ENCODE measurements at places on chromosomes 5 and 9.

DNA sequence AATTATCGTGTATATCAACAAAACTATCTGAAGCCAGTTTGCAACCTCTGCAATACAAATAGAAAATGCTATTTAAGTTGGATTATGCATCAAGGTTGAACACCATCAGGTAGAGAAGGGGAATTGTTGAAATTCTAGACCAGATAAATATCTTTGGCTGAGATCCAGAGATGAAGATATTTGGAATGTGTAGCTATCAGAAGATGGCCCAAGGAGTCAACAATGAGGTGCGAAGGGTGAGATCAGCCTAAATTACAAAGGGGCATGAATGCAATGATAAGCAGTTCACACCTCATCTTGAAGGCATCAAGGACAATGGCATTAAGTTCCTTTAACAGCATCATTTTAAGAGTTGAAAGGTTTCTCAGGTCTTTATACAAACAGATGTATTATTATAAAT, 572.1 kb upstream of the DMAC1 start:
- no peak for DNase-seq

DNA sequence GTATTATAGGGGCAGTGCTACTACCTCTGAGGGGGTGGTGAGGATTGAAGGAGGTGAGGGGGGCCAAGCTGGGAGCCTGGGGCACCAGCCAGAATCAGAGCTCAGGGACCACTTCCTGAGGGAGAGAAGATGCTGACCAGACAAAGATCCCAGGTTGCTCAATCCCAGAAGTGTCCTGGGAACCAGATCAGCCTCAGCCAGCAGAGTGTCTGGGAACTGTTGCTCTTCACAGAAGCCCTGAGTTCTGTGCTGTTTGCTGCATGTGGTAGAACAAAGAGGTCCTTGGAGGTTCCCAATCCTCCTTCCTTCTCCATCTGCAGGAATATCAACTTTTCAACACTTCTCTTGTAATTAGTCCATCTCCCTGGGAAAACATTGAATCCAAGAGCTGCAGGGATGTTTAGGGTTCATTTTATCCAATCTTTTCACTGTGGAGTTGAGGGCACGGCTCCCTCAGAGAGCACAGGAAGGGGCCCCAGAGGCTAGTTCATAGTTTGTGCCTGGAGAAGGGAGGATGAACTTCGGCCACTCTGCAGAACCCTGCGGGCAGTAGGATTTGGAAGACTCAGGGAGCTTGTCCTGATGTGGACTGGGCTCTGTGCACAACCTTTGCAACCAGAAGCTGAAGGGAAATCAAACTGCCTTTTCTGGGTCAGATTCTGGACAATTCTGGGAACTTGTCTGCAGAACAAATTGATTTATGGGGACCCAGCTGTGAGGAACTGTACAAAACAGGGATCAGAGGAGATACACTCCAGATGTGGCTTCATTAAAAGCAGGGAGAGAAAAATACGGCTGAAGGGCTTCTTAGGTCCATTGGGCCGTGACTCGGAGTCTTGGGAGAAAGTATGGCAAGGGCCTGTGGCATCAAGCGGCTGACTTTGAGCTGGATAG, 57.1 kb downstream of the GALNT12 start:
- DNase-seq, result no peak

DNA sequence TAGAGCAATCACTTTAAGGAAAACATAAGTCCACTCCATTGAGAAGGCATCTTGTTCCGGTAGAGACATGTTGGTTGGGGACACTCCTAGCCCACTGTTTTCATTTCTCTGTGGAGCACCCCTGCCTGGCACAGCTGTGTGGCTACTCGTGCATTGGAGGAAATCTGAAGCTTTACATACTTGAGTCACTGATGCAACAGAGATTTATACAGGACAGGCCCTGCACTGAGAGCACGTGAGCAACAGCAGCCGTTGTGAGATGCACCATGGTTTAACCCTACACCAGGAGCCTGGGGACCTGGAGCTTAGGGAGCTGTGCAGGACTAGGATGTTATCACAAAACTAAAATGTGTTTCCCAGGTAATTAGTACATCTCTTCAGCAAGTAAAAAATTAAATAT, 230.7 kb upstream of the IRX1 start:
- DNase-seq, result no peak

GRCh38 chr9:84206801-84207370, 133.7 kb downstream of the SLC28A3 start:
- DNase-seq, result no peak

GRCh38 chr9:12054235-12054634, 639.0 kb upstream of the TYRP1 start:
- DNase-seq, result no peak

DNA sequence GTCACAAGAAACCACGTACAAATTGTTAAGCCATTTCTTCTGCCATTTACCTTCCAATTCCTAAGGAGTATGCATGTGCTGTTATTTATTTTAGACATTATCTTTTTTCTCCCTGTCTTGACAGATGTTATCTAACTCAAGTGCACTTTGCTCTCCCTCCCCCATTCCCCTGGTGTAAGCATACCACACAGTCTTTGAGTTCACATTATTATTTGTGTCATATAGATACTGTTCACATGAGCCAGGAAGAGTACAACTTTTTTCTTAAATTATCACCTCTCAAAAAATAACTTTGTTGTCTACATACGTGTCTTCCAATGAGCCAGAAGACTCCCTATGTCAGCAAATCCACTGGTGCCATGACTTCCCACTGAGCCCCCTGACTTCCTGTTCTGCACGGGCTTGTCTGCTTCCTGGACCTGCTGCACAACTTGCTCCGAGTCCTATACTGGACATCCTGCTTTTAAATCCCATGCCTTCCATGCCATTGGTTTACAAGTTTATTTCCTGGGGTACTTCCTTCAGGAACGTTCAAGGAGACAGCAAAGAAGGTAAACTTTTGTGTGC, 19.9 kb upstream of the FAM120A start:
- DNase-seq, result no peak

- DNase-seq, result no peak
Observed at GRCh38 chr5:167305591-167306213, 985.7 kb upstream of the WWC1 start.

DNA sequence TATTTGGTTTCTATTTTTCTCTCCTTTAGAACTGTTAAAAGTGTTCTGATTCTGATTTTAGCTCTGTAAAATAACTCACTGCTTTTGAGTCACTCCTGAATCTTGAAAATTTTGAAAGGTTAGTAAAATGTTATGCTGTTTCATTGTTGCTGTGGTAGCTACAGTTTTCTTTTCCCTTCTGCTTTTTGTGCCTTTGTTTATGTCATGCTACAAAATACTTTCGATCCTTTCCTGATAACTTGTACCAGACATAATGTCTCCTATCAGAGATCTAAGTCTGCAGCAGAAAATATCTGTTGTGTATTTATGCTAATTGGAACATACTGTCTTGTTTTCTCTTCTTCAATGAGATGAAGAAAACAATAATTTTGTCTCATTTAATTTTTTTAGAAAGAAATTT, 26.9 kb upstream of the CEP120 start:
- DNase-seq, result no peak

DNA sequence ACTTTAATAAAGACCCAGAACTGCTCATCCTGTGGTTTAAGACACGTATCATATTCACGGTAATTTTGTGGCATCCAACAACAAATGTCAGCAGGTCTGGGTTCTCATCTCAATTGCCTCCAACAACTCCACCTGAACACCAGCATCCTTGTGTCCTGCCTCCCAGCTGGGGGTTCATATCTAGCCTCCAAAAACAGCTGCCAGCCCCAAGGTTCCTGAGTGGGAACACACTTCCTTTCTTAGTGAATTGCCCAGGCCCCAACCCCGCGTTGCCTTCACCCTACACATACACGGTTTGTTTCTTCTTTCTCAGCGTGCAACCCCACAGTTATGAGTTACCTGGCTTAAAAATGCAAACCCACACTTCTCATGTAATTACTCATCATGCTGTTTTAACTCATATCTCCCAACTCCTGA, 77.9 kb downstream of the SEMA4D start:
- DNase-seq, result no peak

GRCh38 chr9:86376016-86376415, 21.8 kb upstream of the TUT7 start:
- no peak for DNase-seq

DNA sequence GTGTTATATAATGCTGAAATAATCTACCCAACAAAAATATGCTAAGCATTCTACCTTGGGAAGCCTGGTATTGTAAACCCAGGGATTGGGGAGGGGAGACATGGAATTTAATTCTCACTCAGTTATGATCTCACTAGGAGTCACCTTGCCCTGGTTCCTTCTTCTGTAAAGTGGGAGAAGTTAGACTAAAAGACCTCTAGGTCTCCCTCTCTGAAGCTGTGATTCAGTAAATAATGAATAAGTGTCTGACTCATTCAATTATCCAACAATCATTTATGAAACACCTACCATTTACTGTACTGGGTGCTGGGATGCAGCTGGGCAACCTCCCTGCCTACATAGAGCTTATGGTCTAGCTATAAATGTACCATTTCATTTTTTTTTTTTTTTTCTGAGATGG, 20.2 kb upstream of the SPARC start:
- DNase-seq, result no peak

GRCh38 chr9:12689233-12689632, 4.0 kb upstream of the TYRP1 start:
- DNase-seq, result no peak

DNA sequence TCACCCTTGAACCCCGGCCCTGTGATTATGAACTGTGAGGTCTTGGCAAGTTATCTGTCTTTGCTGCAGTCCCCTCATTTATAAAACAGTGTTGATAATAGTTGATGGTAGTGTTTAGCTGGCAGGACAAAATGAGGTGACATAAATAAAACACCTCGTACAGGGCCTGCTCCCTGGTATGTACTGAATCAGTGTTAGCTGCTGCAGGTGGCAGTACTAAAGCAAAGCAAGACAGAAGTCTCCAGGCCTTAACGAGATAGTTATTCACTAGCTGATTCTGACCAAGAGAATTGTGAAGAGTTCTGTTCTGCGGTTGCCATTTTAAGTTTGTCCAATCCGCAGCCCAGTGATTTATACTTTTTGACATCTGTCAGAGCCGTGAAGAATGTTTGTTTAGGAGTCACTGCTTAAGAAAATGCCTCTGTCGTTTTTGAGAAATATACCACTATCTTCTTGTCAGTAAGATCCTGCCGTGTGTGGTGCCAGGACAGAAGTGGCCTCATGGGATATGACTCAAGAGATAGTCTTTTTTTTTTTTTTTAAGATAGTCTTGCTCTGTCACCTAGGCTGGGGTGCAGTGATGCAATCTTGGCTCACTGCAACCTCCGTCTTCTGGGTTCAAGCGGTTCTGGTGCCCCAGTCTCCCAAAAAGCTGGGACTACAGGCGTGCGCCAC, 75.9 kb downstream of the KDM4C start:
- no peak for DNase-seq

GRCh38 chr9:96171728-96172127, 130.2 kb downstream of the HSD17B3 start:
- no peak for DNase-seq

DNA sequence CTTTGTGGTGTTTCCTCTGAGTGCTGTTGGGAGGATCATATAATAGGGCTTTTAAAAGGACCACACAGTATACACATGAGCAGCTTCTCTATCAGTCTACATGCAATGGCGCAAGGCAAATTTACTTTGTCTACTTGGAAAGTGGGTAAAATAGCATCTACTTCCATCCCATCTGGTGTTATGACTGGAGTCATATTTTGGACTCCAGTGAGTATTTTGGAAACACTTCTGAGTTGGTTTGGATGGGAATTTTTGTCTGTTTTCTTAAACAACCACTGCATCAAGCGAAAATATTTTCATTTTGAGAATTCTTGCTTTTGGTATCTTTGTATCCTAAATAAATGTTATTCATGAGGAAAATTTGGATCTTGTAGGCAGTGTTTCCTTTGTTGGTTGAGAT, 220.8 kb downstream of the NMUR2 start:
- DNase-seq, result no peak

DNA sequence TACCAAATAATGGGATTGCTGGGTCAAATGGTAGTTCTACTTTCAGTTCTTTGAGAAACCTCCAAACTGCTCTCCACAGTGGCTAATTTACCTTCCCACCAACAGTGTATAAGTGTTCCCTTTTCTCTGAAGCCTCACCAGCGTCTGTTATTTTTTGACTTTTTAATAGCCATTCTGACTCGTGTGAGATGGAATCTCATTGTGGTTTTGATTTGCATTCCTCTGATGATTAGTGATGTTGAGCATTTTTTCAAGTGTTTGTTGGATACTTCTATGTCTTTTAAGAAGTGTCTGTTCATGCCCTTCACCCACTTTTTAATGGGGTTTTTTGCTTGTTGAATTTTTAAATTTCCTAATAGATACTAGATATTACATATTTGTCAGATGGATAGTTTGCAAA, 28.4 kb upstream of the SUSD1 start:
- no peak for DNase-seq

DNA sequence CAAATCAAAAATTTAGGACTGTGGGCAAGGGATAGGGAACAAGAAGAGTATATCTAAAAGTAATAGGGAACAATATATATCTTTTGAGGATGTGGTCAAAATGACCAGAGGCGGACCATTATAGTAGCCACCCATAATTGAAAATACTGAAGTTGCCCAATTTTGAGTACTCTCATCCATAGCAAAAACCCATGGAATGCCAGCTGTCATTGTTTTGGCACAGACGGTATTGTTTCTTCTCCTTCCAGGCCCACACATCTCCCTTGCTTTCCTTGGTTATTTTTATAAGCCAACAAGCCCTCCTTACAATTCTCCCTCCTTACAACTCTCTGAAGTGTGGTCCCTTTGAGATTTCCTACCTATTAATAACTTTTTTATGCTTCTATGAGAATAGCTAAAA, 50.4 kb upstream of the RGMB start:
- DNase-seq, result no peak

DNA sequence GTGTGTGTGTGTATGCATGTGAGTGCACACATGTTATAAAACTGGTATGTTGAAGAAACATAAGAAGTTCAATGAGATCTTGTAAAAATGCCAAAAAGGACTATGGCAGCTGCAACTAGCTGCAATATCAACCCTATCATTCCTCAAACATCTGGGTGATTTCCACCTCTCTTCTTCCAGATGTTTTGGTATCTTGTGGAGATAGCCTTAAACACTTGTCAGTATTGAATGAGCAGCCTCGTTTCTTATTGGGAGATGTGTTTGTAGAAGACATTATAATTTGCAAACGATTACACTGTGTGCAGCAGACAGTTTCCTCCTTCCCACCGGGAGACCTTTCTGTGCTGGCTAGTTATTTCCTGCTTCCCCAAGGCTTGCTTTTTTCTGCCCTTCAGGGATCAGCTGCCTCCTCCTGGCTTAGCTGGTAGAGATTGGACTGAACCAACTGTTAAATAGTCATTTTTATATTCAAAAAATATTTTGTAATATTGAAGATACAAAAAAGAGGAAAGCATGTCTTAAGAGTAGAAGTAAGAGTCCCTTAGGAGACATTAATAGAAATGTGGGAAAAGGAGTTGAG, 168.4 kb upstream of the MPDZ start:
- DNase-seq, result no peak

Data from BE2C (cell line).